Endodermal cell (in vitro differentiated cells): ENCODE measurements at places on chromosomes 2 and 18.

- DNase-seq, result peak; percentile 68
Measured at GRCh38 chr2:171723716-171724683, 36.7 kb downstream of the DYNC1I2 start.

DNA sequence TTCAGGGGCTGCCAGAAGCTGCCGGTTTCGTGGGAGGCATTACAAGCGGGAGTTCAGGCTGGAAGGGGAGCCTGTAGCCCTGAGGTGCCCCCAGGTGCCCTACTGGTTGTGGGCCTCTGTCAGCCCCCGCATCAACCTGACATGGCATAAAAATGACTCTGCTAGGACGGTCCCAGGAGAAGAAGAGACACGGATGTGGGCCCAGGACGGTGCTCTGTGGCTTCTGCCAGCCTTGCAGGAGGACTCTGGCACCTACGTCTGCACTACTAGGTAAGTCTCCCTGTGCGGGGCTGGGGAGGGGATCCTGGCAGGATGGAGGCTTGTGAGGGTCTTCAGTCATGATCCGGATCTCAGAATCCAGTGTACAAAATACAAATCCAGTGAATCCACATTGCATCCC, 17.8 kb downstream of the IL1R2 start:
- no peak for DNase-seq

GRCh38 chr18:76378526-76379215, 116.4 kb downstream of the ZNF516 start:
- no peak for DNase-seq

- peak; percentile 62 for DNase-seq
Measured at GRCh38 chr18:908758-909724, 4.4 kb downstream of the ADCYAP1 start.

GRCh38 chr2:6665093-6666045, 200.3 kb downstream of the CMPK2 start:
- DNase-seq, result no peak
